ENCODE measurements at places on chromosomes 2 and 18.

DNA sequence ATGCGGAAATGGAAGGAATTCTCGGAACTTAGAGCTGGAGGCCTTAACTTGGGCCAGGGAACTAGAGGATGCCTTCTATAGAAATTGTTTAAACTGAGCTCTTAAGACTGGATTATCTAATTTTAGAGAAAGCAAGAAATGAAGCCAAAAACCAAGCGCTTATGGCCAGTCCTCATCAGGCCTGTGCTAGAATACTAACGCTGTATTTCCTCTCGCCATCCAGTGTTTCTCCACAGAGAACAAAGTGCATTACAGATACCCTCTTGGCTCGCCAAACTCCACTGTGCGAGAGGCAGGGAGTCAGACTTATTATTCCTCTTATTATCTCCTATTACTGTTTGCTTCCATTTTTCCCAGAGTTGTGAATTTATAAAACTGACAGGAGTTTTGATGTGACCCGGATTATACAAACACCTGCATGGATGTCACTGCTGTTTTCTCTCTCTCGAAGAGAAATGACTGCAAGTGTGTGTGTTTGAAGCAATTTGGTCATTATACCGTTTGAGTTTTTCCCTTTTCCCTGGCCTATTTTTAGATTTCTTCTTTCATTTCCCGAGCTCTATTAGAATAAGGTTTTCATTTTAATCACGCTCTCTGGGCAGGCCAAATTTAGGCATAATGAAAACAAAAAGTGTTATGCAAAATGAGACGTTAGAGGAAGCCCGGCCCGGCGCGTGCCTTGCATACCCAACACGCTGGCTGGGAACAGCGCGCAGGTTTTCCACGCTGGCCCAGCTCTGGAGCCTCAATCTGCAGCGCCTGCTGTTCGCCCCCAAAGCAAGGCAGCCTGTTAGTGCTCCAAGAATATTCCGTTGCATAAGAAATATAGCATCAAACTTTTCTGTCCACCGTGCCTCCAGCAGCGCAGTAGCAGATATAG, 103.3 kb downstream of the ALK start:
- no peak for DNase-seq

DNA sequence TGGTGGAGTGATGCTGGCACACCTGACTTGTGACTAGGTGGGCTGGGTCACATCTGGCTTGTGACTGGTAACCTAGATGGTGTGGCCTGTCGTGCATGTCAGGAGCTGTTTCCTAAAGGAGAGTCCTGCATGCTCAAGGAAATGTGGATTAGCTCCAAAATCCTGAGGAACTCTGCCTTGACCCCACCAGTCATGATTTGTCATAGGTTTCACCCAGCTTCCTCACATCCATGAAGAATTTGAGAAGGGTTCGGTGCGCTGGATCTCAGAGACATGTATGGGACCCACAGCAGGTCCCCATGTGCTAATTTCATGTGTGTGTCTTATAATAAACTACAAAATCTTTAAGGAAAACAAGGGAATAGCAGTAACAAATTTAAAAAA, 107.2 kb downstream of the COL6A3 start:
- DNase-seq = no peak

DNA sequence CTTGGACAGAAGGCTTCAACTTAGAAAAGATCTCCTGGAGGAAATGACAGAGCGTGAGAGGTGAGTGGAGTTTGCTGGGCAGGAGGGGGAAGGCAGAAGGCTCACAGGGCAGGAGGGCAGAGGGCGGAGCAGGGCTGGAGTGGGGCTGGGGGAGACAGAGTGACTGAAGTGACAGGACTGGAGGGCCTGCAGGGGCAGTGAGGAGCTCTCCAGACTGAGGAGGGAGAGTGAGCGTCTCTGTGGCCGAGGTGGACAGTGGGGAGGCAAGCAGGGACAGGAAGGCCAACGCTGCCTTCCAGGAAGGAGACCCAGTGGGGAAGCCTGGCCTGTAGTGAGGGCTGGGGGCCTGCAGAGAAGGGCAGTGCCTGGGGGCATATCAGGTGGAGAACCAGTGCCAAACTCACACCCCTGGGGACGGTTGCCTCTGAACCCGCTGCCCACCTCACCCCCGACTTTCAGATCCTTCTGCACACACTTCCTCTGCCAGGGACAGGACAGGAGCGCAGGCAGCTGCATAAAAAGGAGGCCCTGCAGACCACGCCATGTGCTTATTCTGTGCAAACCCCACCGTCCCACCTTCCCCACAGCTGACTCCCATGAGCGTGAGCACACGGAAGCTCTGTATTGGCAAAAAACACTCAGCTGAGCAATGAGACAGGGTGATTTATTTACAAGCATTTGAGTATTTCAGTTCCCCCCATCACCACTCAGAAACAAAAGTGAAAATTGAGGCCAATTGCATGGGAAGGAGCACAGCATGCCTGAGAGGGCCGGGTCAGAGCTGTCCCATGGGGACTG, 244.3 kb downstream of the FAM210A start:
- DNase-seq = no peak

- DNase-seq = peak; percentile 7
These were observed 27.9 kb downstream of the RMND5A start for GRCh38 chr2:86747711-86748639.

DNA sequence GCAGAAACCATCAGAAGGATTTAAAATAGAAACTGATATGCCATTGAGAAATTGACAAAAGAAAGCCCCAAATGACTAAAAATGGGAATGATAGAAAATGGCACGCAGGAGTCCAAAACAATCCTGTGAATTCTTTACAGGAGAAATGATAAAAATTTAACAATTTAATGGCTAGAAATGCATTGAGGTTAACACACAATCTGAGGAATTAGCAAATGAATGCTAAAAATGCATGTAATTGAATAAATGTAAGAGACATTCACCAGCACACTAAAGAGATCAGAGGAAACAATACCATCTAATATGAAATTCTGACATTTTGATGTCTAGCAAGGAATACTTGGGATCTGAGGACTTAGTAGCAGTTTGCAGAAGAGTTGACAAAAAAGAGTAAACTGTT, 37.0 kb downstream of the MARCHF4 start:
- no peak for DNase-seq

Data from stimulated activated CD4-positive, alpha-beta T cell treated with anti-CD3 and anti-CD28 coated beads, Interleukin-4, amount 100 ng/mL, for 24 hours (primary cell).